ENCODE measurements at places on chromosomes 6 and 20.
A peak's percentile ranks its signal among the peaks of the same experiment; 100 is the strongest.

- H3K27me3 ChIP-seq, result peaks cover 28% of the 10 kb centered on the region
- no peak overlapping the region for H3K4me3 ChIP-seq
- H3K4me1 ChIP-seq, result peaks cover 26% of the 10 kb centered on the region
- no peak for DNase-seq
These were observed 1.7 kb upstream of the TCP11 start for GRCh38 chr6:35142588-35143569.

DNA sequence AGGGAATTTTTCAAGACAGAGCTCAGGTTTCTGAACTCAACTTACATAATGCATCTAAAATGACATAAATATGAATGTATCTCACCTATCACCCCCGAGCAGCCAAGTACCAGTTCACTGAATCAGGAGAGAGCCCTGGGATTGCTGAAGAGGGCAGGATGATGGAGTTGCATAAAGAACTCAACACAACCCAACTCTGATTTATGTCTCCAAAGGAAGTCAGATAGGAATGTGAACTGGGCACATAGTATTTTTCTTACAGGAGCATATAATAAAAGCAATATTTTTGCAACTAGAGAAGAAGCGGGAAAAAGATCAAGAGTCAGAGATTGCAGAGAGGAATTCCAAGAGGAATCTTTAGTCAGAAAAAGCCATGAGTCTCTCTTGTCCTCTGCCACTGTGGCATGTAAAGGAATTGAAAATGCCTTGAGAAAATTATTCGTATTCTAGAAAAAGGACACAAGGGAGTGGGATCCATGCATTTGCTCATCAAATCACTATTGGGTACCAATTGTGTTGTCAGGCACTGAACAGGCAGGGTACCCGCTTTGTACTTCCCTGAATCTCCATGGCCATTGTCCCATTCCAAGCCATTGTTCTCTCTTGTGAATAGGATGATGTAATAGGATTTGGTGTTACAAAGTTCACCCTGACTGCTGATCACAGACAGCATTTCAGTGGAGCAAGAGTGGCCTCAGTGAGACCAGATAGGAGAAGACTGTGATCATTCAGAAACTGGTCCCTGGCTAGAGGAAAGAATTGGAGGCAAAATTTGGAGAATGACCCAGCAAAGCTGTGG is 16.3 kb downstream of the RIN2 start:
- no peak overlapping the region for H3K27ac ChIP-seq
- no peaks in the 10 kb centered on the region for H3K36me3 ChIP-seq
- no peaks in the 10 kb centered on the region for H3K27me3 ChIP-seq
- H3K4me3 ChIP-seq, result no peak overlapping the region

GRCh38 chr6:20266851-20267608 is 54.8 kb upstream of the MBOAT1 start:
- H3K4me1 ChIP-seq, result peaks cover 5% of the 10 kb centered on the region
- DNase-seq, result no peak
- H3K36me3 ChIP-seq, result peaks cover 2% of the 10 kb centered on the region
- H3K27me3 ChIP-seq, result peaks cover 21% of the 10 kb centered on the region

GRCh38 chr6:88881451-88881850 is 82.0 kb downstream of the RNGTT start:
- DNase-seq, result no peak
- no peaks in the 10 kb centered on the region for H3K27me3 ChIP-seq
- H3K27ac ChIP-seq, result no peak overlapping the region

DNA sequence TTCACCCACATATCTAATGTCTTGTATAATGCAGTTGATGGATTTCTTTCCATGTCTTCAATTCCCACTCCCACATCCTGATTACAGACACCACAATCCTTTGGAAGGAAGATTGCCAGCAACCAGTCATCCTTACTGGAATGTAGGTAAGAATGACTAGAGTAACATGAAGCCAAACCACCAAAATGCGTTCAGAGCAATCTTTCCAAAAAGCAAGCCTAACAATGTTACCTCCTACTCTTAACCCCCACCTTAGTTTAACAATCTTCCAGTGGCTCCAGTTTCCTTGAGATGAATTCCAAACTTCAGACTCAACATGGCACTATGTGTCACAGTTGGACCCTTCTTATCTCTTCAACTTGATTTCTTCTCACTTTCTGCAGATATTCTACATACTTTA is 685.6 kb downstream of the DOK5 start:
- H3K36me3 ChIP-seq, result no peaks in the 10 kb centered on the region
- no peak overlapping the region for H3K27ac ChIP-seq
- H3K4me3 ChIP-seq, result no peak overlapping the region
- no peaks in the 10 kb centered on the region for H3K27me3 ChIP-seq
- no peak for DNase-seq
- no peaks in the 10 kb centered on the region for H3K4me1 ChIP-seq

DNA sequence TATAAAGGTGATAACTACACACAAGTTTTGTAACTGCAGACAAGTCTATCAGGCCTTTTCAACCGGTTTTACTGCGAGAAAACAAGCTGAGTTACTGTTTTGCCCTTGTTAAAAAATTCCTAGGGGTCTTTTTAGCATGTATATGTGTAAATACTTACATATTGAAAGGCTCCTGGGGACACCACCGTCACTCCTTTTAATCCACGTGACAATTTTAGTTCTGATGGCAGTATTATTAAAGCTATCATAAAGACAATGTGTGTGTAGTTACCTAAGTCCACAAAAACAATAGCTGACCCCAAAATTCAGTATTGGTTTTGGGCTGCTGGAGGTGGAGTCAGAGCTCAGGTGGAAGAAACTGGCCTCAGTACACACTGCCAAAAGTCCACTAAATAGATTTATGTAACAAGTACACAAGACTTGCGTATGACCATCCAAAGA is 41.3 kb upstream of the HFE start:
- no peaks in the 10 kb centered on the region for H3K27me3 ChIP-seq
- peaks cover 5% of the 10 kb centered on the region for H3K36me3 ChIP-seq
- H3K27ac ChIP-seq, result peak overlapping the region; percentile 99
- no peak for DNase-seq

GRCh38 chr6:132268209-132268608 is 133.1 kb downstream of the MOXD1 start:
- H3K4me3 ChIP-seq, result no peak overlapping the region
- peaks cover 10% of the 10 kb centered on the region for H3K27me3 ChIP-seq
- H3K27ac ChIP-seq, result no peak overlapping the region
- no peak for DNase-seq
- H3K36me3 ChIP-seq, result no peaks in the 10 kb centered on the region

DNA sequence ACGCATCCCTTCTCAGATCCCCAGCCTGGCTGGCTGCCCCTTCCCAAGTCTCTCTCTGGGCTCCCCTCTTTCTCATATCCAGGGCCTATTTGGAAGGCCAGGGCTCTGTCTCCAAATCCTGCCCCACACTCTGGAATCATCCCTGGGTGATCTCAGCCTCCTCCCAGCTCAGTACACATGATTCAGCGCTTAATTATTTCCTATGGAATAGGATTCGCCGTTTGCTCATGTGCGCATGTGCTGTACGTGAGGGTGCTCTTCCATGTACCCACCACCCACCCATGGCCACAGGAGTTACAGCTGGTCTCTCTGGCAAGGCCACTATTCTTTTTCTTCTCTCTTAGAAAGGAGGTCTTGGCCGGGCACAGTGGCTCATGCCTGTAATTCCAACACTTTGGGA is 81.7 kb upstream of the FOXP4 start:
- no peaks in the 10 kb centered on the region for H3K36me3 ChIP-seq
- H3K4me3 ChIP-seq, result no peak overlapping the region
- no peaks in the 10 kb centered on the region for H3K4me1 ChIP-seq
- no peak for DNase-seq

GRCh38 chr6:53358440-53359094 is 9.8 kb upstream of the ELOVL5 start:
- H3K4me3 ChIP-seq, result peak overlapping the region; percentile 81
- H3K4me1 ChIP-seq, result peaks cover 54% of the 10 kb centered on the region
- H3K27me3 ChIP-seq, result peaks cover 8% of the 10 kb centered on the region
- H3K36me3 ChIP-seq, result no peaks in the 10 kb centered on the region
- H3K27ac ChIP-seq, result peak overlapping the region; percentile 99

GRCh38 chr6:156773476-156773875 is 3.7 kb upstream of the ARID1B start:
- no peaks in the 10 kb centered on the region for H3K27me3 ChIP-seq
- peaks cover 23% of the 10 kb centered on the region for H3K4me1 ChIP-seq
- no peak overlapping the region for H3K27ac ChIP-seq
- peaks cover 3% of the 10 kb centered on the region for H3K36me3 ChIP-seq
- no peak overlapping the region for H3K4me3 ChIP-seq

GRCh38 chr6:97630604-97631003 is 347.6 kb upstream of the MMS22L start:
- no peaks in the 10 kb centered on the region for H3K4me1 ChIP-seq
- H3K27ac ChIP-seq, result no peak overlapping the region
- H3K27me3 ChIP-seq, result no peaks in the 10 kb centered on the region

GRCh38 chr6:79676785-79677736 is 45.9 kb downstream of the SH3BGRL2 start:
- H3K27ac ChIP-seq, result no peak overlapping the region
- H3K27me3 ChIP-seq, result no peaks in the 10 kb centered on the region
- peaks cover 8% of the 10 kb centered on the region for H3K4me1 ChIP-seq

- no peaks in the 10 kb centered on the region for H3K4me1 ChIP-seq
- no peak overlapping the region for H3K27ac ChIP-seq
- H3K27me3 ChIP-seq, result no peaks in the 10 kb centered on the region
- no peak overlapping the region for H3K4me3 ChIP-seq
- no peak for DNase-seq
- H3K36me3 ChIP-seq, result no peaks in the 10 kb centered on the region
These were observed 130.2 kb upstream of the CEP162 start for GRCh38 chr6:84357631-84358030.

DNA sequence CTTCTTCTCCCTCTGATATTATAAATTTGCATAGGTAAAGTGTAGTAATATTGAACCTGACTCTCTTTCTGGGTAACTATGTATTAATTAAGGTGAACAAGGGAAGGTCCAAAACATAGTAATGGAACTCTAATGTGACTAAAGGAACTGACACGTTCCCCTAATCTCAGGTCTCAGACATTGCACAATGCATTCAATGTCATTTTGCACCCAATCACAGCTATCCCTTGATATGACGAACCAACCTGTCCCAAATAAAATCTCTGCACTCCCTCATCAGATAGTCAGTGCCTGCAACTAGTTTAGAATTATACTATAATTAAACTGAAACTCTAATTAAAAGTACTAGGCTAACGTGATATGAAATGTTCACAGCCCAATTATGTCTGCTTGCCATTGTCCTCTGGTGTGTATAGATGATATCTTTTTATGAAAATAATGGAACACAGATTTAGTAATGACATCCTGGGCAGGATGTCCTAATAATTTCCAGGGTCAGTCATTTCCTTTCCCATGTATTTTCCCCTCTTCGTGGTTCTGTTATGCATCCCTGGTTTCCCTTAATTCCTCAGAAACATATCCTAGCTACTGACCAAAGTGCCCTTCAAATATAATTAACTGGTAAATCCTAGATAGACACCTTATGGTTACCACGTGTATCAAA is 36.8 kb downstream of the PTPRK start:
- H3K4me1 ChIP-seq, result peaks cover 3% of the 10 kb centered on the region
- no peak overlapping the region for H3K4me3 ChIP-seq
- peaks cover 3% of the 10 kb centered on the region for H3K27me3 ChIP-seq
- DNase-seq, result no peak

DNA sequence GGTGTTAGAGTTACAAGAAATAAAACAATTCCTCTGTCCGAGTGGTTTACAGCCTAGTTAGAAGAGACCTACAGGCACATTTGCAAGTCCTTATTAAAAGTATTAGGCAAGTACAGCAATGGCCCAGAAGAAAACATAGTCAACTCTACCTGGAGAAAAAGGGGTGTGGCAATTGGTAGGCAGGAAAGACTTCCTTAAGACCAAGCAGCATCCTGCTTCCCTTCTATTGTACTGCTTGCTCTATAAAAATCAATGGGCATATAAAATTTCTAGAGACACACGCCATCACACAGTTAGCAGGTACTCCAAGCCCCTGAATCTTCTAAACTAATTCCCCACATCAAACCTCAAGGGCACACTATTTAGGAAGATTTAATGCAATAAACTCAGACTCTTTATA is 185.6 kb downstream of the ATXN1 start:
- peaks cover 24% of the 10 kb centered on the region for H3K4me1 ChIP-seq
- DNase-seq, result no peak
- H3K4me3 ChIP-seq, result no peak overlapping the region
- H3K27me3 ChIP-seq, result peaks cover 2% of the 10 kb centered on the region
- H3K27ac ChIP-seq, result no peak overlapping the region

GRCh38 chr20:36917943-36918342 is 33.6 kb downstream of the SAMHD1 start:
- DNase-seq, result no peak
- H3K36me3 ChIP-seq, result peaks cover 42% of the 10 kb centered on the region
- H3K27me3 ChIP-seq, result no peaks in the 10 kb centered on the region
- H3K27ac ChIP-seq, result no peak overlapping the region
- H3K4me1 ChIP-seq, result peaks cover 3% of the 10 kb centered on the region

GRCh38 chr6:14146506-14147096 is 29.0 kb downstream of the CD83 start:
- H3K36me3 ChIP-seq, result no peaks in the 10 kb centered on the region
- no peak overlapping the region for H3K4me3 ChIP-seq
- H3K4me1 ChIP-seq, result peaks cover 9% of the 10 kb centered on the region

DNA sequence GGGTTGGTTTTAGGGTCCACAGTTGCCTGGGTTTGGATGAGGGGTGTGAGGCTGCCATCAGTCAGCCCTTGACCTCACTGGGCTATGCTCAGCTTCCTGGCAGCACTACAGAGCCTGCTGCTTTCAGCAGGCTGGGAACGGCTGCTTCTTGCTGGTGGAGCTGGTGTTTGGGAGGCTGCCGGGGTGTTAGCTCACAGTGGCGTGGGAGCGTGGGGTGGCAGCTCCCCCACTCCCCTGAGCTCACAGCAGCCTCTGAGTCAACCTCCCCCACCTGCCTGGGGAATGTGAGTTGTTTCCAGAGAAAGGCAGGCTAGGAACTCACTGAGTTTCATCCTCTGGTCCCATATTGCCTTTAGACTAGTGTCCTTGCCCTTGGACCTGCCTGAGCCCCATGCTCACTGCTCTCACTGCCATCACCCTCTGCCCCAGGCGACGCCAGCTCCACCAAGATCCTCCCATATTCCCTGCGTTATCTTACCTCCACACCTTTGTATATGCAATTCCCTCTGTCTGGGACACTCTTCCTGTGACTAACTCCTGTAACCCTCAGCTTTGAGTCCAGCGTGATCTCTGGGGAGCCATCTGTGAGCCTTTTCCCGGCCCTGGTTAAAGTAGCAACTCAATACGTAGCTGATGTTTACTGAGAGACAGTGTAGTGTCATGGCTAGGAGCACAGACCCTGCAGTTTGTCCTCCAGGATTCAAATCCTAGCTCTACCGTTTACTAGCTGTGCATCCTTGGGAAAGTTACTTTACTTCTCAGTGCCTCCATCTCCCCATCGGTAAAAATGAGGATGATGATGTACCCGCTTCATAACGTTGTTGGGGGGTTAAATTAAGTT is 34.8 kb downstream of the PPP1R16B start:
- H3K4me1 ChIP-seq, result peaks cover 67% of the 10 kb centered on the region
- peaks cover 55% of the 10 kb centered on the region for H3K36me3 ChIP-seq
- no peak overlapping the region for H3K4me3 ChIP-seq
- H3K27me3 ChIP-seq, result no peaks in the 10 kb centered on the region
- DNase-seq, result no peak

- DNase-seq, result no peak
- no peaks in the 10 kb centered on the region for H3K36me3 ChIP-seq
- no peaks in the 10 kb centered on the region for H3K4me1 ChIP-seq
- no peak overlapping the region for H3K4me3 ChIP-seq
These were observed 420.9 kb upstream of the FLRT3 start for GRCh38 chr20:14758356-14758755.

GRCh38 chr6:16461491-16461890 is 223.1 kb downstream of the GMPR start:
- H3K4me3 ChIP-seq, result no peak overlapping the region
- no peak overlapping the region for H3K27ac ChIP-seq
- H3K4me1 ChIP-seq, result peaks cover 6% of the 10 kb centered on the region
- H3K27me3 ChIP-seq, result no peaks in the 10 kb centered on the region
- peaks cover 33% of the 10 kb centered on the region for H3K36me3 ChIP-seq

GRCh38 chr6:143559051-143559660 is 47.6 kb upstream of the FUCA2 start:
- H3K4me1 ChIP-seq, result peaks cover 29% of the 10 kb centered on the region
- H3K4me3 ChIP-seq, result no peak overlapping the region
- H3K27ac ChIP-seq, result no peak overlapping the region

Data from activated CD4-positive, alpha-beta T cell treated with anti-CD3 and anti-CD28 coated beads, Interleukin-2, amount 10 ng/mL, durations not matched to agents 7 days and 5 days (primary cell).